Neural crest cell (in vitro differentiated cells): ENCODE measurements at places on chromosomes 2 and 18.

- no peak for DNase-seq
Observed at GRCh38 chr2:25420820-25421237, 79.1 kb upstream of the DNMT3A start.

GRCh38 chr2:232543928-232544631 is 4.6 kb downstream of the CHRNG start:
- DNase-seq: no peak

DNA sequence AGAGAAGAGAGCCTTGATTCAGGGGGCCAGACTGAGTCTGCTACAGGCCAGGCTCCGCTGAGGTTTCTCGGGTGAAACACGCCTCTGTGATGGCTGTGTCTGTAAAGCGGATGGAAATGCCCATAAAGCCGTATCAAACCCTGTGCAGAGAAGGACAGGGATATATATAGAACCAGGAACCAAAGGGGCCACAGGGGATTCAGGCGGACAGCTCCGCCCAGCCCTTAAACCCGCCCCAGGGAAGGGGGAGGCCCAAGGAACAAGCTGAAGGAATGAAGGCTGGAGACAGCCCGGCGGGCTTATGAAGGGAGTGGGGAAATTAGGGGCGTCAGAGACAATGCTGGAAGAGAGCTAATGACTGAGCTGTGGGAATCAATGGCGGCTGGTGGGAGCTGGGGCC is 42.1 kb downstream of the NHEJ1 start:
- DNase-seq: no peak

DNA sequence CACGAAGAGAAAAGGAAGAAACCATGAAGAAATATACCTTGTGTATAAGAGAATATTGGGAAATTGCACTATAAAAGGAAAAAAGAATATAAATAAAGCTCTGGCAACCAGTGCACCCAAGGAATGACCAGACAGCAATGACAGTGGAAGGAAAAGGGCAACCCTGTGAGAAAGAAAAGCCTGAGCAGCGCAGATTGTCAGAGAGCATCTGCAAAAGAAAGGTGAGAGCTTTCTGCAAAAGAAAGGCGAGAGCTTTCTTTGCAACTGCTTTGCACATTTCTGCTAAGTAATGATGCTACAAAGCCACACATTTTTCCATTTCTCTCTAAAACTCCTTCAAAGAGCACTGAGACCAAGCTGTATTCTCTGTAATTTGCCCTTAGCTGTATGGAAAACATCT is 83.6 kb downstream of the CTNNA2 start:
- no peak for DNase-seq

- DNase-seq: no peak
Observed at GRCh38 chr18:8499810-8500675, 109.2 kb upstream of the RAB12 start.

- no peak for DNase-seq
Observed at GRCh38 chr2:97774425-97774824, 61.0 kb downstream of the ZAP70 start.

DNA sequence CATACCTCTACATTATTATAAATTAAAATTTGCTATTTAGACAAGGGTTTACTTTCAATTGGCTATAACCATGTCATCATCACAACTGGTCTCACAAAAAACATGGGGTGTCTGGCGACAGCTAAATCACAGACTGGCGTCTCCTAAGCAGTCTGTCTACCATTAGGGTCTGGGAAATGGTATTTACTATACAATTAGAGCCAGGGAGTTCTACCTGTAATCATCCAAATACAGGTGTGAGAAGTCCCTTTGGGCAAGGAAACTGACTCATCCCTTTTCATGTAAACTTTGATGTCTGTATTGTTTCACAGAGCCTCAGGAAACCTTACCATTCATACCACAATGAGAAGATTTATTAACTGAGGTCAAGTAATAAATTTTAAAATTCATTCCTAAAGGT is 126.7 kb downstream of the OLA1 start:
- DNase-seq: no peak

DNA sequence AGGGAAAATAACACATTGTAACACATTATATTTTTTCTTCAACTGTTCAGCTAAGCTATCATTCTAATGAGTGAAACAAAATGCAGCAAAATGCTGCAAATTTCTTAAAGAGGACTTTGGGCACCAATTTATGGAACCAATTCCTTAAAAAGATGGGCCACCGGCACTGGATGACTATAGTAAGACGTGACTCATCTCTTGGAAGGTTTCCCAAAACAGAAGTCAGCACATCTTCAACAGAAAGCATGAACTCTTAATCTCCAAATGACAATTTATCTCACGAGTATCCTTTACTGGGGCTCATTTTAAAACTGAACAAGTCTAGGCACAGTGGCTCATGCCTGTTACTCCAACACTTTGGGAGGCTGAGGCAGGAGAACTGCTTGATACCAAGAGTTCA is 213.4 kb downstream of the CDH20 start:
- DNase-seq: no peak

GRCh38 chr2:212994976-212995375 is 156.4 kb downstream of the IKZF2 start:
- no peak for DNase-seq

DNA sequence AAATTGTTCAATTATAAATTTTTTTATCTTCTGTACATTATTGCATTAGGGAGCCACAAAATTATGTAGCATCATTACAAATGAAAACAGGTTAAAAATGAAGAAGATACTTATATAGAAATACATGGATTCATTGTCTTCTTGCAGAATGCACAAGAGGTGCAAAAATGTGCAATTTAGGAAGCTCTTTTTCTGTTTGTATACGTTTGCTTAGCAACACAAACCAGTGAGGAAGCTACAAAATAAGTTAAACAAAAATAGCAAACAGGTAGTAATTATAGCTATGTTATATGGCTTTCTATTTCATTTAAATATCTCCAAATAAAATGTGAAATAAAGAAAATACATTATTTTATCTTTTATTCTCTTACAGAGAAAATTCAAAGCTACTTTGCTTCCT is 177.6 kb upstream of the SESTD1 start:
- DNase-seq: no peak

DNA sequence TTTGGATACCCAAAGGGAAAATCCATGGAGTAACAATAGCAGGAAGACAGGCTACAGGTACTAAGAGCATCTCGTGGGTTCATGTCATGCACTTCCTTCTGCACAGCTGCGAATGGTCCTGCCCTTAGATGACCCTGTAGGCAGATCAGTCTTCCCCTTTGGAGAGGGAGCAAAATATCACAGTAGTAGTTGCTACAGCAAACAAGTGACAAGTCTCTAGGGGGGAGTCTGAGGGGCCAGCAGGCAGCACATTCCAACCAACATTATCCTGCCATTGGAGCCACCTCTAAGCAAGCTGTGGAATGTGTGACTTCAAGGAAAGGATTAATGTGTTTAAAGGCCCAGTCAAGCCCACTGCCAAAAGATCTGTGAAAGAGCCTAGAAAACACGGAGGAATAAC is 273.2 kb upstream of the PARD3B start:
- DNase-seq: no peak

GRCh38 chr18:33557706-33558105 is 20.3 kb upstream of the ASXL3 start:
- no peak for DNase-seq

GRCh38 chr18:13577781-13578180 is 148.6 kb downstream of the FAM210A start:
- DNase-seq: no peak

GRCh38 chr2:241857041-241857541 is 1.6 kb downstream of the PDCD1 start:
- DNase-seq: no peak

GRCh38 chr2:181894381-181894780 is 2.9 kb downstream of the ITPRID2 start:
- no peak for DNase-seq

DNA sequence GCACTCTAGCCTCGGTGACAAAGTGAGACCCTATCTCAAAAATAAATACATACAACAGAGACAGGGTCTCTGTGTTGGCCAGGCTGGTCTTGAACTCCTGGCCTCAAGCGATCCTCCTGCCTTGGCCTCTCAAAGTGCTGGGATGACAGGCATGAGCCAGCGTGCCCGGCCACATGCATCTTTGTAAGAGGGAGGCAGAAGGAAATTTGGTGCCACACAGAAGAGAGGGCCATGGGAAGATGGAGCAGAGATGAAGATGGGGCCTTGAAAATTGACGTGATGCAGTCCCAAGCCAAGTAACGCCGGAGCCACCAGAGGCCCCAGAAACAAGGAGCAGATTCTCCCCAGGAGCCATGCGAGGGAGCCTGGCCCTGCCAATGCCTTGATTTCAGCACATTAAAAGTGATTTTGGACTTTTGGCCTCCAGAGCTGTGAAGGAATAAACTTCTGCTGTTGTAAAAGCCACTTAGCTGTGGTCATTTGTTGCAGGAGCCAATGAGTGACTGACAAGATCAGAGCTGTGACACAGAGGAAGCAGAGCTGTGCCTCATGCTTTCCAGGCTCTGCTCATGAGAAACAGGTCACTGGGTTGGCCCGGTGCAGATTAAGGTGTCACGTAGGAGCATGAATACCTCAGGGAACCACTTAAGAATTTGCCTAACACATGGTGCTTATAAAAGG is 2.7 kb upstream of the SLC66A2 start:
- no peak for DNase-seq

DNA sequence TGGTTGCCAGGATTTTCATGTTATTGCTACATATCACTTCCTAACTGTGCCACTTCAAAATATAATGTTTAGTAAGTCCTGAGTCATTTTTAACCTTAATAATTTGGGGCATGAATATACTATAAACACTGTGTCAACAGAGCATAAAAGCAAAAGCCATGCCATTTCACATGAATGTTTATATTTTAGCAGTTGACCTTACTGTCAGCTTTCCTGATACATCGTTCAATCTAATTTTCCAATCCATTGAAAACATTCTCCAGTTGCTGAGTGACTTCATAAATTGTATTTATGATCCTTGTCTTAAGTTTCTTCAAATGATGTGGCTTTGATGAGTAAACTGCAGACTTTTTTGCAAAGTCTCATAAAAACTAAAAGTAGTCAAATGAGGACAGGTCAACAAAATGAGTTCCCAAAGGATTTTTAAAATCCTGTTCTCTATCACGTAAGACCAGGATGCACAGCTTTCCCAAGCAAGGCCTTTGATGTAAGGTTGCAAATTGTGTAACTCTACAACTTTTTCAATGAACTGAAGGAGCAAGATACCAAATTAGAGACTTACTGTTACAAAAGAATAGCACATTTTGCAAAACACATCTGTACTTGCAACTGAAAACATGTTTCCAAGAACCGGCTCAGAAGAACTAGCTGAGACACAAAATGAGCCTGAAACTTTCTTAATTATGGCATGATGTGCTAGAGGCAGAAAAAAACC is 117.7 kb downstream of the SATB2 start:
- no peak for DNase-seq

- DNase-seq: no peak
Observed at GRCh38 chr2:50438259-50438658, 593.7 kb downstream of the NRXN1 start.
